ENCODE measurements at places on chromosomes 5 and 9.
A peak's percentile ranks its signal among the peaks of the same experiment; 100 is the strongest.

DNA sequence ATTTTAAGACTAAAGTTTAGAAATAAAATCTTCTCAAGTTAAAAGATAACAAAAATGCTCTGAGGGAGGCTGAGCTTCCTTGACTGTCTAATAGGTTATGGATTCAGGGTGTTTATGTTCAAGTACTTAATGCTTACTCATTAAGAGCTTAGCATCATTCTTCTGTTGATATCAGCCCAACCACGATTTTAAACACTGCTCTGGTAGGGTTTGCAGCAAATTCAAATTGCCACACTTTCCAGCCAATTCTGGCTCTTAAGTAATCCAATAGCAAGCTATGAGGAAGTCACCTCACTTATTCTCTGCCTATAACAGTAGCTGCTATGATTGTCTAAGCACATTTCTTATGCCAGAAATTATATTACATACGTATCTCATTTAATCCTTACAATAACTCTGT, 191.0 kb upstream of the KIF2A start:
- DNase-seq = no peak

GRCh38 chr9:7360513-7360912, 439.1 kb downstream of the DMAC1 start:
- no peak for DNase-seq

- DNase-seq = no peak
These were observed 41.6 kb downstream of the LPAR1 start for GRCh38 chr9:110996436-110997220.

DNA sequence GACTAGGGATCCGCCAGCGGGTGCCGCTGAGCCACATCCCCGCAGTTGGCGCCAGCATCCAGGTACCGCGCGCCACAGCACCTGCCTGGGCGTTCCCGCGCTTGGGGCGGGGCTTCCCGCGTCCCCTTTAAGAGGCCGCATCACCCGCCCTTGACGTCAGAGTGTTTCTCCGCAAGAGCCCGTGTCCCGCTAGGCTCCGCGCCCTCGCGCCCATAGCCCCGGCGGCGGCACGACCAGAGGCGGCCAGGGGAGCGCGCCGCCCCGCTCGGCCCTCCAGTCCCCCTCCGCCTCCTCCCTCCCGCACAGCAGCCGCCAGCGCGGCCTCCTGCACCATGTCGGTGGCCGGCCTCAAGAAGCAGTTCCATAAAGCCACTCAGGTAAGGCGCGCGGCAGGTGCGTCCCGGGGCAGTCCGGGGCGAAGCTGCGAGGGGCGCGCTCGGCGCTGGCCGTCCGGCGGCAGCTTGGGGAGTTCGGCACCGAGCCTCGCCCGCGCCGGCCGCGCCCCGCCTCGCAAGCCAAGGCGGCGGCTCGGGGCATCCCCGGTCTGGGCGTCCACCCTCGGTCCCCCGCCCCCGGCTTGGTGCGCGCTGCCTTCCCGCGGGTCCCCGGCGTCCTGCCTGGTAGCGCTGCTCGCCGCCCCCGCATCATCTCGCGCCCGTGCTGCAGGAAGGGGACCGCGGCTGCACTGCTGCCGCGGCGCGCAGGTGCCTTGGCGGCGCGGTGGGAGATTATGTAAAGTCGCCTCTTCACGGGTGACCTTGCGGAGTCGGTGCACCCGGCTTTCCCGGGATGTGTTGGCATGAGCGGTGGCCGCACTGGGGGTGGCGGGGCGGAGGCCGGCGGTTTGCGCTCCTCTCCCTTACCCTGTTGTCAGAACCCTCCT, at the start of gene SH3GL2:
TSS of gene SH3GL2 (plus strand) at position 156 of the 883 bp plus-strand sequence.
- peak; percentile 9 for DNase-seq

DNA sequence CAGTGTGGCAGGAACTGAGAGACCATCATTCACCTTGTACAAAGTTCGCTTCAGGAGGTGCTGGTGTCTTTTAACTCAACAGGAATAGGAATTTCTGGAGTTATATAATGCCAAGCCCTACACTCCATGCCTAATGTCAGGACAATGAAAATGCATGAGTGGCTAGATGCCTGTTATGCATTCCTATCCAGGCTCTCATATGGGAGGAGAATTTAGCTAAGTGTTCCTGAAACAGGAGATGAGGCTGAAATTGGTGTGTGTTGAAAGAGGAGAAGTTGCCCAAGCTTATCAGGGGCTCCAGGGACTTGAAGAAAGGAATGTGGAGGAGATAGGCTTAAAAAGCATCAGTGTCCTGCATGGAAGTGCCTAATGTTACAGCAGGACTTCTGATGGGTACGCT, 26.8 kb upstream of the PRUNE2 start:
- DNase-seq = no peak

GRCh38 chr5:140794595-140795258, at the start of gene PCDHA2:
Gene PCDHA2, plus strand, starts transcription at chr5:140794852.
- no peak for DNase-seq

DNA sequence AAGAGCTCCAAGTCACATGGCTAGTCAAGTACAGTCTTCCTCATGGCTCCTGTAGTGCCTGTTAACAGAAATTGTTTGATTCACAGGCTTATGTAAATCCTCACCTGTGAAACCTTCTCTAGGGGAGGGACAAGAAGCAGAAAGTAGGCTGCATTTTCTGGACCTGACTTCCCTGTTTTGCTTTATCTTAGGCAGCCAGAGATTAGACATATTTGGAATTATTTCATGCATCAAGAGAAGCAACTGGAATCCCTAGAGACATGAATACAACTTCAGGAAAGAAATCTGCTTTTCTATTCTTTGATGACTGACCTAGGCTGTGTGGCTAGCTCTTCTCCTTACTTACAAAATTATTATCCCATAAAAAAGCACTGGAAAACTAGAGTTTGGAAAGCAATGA, 52.3 kb downstream of the CAST start:
- DNase-seq = no peak

- DNase-seq = no peak
These were observed 91.5 kb downstream of the GHR start for GRCh38 chr5:42514754-42515153.

DNA sequence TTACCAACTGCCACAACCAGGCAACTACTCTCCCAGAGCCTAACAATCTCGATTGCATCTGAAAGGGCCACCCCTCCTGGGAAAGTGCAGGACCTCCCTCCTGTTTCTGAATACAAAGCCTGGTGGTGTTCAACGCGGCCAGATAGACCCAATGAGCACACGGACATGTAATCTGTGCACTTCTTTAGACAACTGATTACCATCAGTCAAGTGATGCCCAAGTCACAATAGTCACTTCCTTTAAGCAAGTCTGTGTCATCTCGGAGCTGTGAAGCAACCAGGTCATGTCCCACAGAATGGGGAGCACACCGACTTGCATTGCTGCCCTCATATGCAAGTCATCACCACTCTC, 739 bp downstream of the C9orf72 start:
- DNase-seq = no peak

- no peak for DNase-seq
These were observed 34.8 kb upstream of the NEURL1B start for GRCh38 chr5:172606156-172606785.

- no peak for DNase-seq
These were observed 12.1 kb upstream of the WDR5 start for GRCh38 chr9:134123764-134124128.

- DNase-seq = no peak
These were observed 22.2 kb upstream of the CEP78 start for GRCh38 chr9:78213712-78214111.

GRCh38 chr5:65577141-65577540, 14.0 kb downstream of the PPWD1 start:
- DNase-seq = no peak

DNA sequence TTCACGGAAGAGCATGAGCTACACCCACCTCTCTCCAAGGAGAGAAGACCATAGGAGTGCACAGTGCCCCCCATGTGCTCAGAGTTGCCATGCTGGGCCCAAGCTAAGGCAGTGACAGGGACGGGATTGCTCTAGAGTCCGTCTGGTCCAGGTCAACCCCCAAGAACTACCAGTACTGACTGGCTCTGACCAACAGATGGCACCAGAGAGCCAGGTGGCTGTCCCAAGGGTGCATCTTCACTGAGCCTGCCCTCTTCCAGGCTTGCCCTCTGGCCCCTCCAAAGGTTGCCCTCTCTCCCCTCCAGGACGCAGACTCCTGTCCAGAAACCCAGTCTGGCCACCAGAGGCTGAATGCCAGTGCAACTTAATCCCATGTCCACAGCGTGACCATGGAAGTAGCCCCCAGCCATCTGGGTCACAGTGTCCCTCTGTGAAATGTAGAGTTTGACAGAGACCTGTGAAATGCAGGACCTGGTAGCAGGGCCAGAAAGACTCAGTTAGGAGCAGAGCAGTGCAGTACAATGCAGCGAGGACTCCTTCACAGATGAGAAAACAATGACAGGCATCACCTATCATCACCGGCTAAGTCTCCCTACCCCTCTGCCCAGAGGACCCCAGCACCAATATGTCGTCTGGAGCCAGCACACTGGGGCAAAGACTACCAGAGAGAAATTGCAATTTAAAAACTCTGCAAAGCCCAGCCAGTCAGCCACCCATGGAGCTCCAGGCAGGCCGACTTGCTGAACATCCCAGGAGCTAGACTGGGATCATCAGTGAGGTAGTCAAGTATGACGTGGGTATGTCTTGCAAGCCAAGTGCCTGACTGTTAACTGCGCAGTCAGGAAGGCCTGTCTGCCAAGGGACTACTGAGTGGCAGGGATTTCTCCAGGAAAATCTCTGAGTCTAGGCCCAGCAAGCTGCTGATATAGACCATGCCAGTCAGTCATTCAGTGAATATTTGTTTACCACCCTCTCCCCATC, 7.7 kb upstream of the SKP1 start:
- DNase-seq = peak; percentile 61

- no peak for DNase-seq
These were observed 29.5 kb upstream of the ANKRD18A start for GRCh38 chr9:38649731-38650363.

DNA sequence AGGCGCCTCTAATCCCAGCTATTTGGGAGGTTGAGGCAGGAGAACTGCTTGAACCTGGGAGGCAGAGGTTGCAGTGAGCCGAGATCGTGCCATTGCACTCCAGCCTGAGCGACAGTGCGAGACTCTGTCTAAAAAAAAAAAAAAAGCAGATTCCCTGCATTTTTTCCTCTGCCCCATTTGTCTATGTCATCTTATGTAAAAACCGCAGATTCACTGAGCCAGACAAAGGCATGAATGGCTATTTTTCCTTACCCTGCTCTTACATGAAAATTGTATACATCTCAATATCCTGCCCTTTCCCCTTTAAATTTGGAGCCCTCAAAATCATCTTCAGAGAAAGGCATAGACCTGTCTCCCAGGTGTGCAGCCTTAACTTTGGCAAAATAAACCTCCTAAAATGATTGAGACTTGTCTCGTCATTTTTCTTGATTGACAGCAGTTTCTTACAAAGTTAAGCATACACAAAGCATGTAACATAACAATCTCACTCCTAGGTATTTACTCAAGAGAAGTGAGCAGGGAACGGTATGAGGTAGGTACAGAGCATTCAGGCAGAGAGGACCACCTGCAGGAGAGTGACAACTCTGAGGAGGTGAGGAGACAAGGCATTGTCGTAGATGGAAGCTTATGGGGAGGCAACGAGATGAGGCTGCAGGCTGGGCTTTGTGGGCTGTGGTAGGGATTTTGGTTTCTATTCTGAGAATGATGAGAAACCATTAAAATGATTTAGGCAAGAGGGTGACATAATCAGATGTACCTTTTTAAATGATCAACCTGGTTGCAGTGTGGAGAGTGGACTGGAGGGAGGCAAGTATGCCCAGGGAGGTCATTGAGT, 65.7 kb upstream of the IL6ST start:
- peak; percentile 36 for DNase-seq

GRCh38 chr9:118170032-118170955, 466.1 kb downstream of the TLR4 start:
- DNase-seq = no peak

DNA sequence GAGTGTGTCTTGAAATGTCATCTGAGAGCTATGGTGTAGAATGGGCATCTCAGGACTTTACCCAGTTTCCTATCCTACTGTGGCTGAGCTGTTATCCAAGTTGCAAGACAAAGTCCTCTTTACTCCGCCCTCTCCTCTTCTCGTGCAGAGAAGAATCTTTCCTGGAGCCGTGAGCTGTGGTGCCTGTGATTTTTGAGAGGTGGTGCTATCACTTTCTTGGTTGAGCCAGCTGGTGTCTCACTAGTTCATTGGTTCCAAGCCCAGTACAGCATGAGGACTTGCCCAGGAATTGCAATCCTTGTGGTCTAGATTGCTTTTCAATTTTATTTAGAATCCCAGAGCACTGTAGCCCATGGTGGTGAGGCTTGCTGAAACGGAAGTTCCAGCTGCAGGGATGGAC, 2300.3 kb downstream of the MAT2B start:
- no peak for DNase-seq

DNA sequence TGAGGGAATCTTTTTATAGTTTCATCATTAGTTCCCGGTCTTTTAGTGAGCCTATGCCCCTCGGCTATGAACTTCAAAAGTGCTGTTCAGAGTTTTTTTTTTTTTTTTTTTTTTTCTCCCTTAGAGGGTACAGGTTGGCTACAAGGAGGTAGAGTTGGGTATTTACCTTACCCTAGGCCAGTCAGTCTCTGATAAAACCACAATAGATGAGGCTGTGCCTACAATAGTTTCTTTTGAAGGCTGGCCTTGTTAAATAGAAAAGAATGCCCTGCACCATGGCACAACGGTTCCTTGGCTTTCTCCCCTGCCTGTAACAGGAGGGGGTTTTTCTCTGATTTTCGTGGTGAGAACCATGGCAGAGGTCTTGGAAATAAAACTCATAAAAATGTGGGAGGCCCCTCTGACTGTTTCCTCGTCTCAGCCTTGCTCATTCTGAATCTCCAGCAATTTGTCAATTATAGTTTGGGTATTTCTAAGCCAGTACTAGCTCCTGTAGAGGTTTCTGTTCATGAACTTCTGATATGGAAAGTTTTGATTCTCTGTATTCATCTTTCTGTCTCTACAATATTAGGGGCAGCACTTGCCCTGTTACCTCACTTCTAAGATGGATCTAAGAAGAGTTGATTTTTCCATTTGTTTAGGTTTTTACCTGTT, 152.0 kb downstream of the MTRR start:
- no peak for DNase-seq

DNA sequence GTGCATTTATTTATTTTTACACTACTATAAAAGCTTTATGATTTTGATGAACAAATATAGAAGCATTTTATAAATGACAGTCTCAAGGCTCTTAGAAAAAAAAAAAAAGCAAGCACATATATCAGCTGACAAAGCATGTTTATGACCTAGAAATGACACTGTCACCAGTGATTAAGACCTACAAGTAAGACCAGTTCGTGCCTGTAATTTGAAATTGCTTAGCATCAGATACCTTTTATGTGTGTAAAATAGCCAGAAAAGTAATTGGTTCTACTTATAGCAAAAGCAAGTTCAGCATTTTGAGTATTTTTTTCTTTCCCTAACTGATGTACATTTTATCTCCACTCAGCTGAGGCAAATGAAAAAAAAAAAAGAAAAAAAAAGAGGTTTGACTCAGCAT, 808.4 kb downstream of the CDH18 start:
- no peak for DNase-seq

DNA sequence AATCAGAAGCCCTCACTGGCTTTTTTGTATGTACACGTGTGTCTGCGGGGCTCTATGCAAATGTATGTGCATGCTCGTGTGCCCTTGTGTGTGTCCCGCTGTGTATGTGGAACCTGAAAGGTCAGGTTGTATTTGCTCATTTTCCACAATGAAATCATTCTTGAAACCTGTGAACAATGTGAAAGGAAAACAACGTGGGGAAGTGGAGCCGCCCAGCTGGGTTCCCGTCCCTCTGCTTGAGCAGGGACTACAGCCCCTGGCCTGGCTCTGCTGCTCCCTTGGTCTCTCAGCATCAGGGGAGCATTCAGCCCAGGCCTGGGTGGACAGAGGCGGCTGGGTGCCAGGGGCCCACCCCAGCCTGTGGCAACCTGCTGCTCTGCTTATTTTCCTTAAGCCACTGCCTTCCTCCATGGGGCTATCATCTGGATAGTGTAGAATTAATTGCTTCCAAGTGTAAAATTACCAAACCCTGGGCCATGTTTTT, 3.0 kb downstream of the ECSCR start:
- DNase-seq = peak; percentile 46

GRCh38 chr9:78123808-78124207, 92.2 kb upstream of the GNAQ start:
- DNase-seq = no peak

Data from activated T-cell treated with anti-CD3 and anti-CD28 coated beads for 48 hours (primary cell).